Ascending aorta (tissue), 2 donors: ENCODE measurements at places on chromosomes 3 and 15. TPM values are rescaled to one million over a fixed set of nuclear protein-coding genes. Genes with fewer than 3 reads are reported as not detected.

Gene INAFM2
- total RNA-seq, result 69.8 TPM

Gene U2SURP
- total RNA-seq, result 68.6 TPM

GRCh38 chr3:141020143-141020830 lies 30.9 kb upstream of the SPSB4 start:
- no peak for DNase-seq
- no peaks in the 10 kb centered on the region for H3K4me1 ChIP-seq
- H3K27ac ChIP-seq, result no peak overlapping the region
- no peaks in the 10 kb centered on the region for H3K27me3 ChIP-seq
- no peaks in the 10 kb centered on the region for H3K36me3 ChIP-seq
- no peak overlapping the region for H3K4me3 ChIP-seq

- H3K27me3 ChIP-seq, result no peaks in the 10 kb centered on the region
- H3K4me1 ChIP-seq, result no peaks in the 10 kb centered on the region
- H3K27ac ChIP-seq, result no peak overlapping the region
- no peaks in the 10 kb centered on the region for H3K36me3 ChIP-seq
- no peak overlapping the region for H3K4me3 ChIP-seq
- no peak for DNase-seq
Observed at GRCh38 chr15:90810354-90810753, 58.0 kb upstream of the FURIN start.

Gene A4GNT
- total RNA-seq, result not detected

DNA sequence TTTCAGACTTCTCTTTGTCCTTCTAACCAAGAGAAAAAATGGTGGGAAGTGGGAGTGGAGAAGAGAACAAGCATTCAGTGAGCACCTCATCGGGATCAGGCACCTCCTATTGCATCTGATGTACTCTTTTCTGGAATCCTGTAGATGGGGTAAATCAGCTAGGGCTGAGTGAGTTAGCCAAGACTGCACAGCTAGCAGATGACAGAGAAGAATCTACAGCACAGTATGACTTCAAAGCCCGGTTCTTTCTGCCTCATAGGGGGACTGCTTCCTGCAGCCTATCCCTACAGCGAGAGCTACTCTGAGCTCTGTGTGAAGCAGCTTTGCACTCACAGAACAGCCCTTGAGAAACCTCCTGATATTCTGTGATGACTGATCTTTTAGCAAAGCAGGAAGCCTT lies 275.2 kb upstream of the MEIS2 start:
- no peaks in the 10 kb centered on the region for H3K36me3 ChIP-seq
- no peak overlapping the region for H3K4me3 ChIP-seq
- H3K27me3 ChIP-seq, result no peaks in the 10 kb centered on the region
- no peak for DNase-seq
- H3K4me1 ChIP-seq, result no peaks in the 10 kb centered on the region
- H3K27ac ChIP-seq, result no peak overlapping the region

DNA sequence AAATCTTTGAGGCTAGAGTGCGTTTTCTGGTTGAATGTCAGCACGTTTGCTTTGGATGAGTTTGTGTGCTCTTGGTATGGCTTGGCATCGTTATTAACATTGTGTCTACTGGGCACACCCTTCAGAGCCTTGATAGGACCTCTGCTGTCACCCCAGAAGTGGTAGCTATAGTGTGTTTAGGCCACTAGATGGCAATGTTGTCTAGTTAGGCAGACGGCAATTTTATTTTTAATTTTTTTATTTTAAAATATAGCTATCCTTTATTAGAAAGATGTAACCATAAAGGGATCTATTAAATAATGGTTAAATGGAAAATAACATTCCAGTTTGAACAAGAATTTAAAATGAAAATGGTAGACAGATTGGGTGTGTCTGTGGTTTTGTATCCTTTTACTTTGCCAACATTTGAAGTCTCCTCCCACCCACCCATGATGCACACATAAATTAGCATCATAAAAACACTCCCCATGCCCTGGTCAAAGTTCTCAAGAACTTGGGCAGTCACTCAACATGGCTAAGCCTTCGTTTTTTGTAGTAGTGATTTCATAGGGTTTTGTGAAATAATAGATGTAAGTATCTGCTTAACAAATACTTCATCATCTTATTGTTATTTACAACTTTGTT lies 200.7 kb downstream of the KCNH8 start:
- H3K4me3 ChIP-seq, result no peak overlapping the region
- no peak for DNase-seq
- H3K36me3 ChIP-seq, result no peaks in the 10 kb centered on the region
- no peak overlapping the region for H3K27ac ChIP-seq

- no peaks in the 10 kb centered on the region for H3K36me3 ChIP-seq
- no peak for DNase-seq
- no peak overlapping the region for H3K4me3 ChIP-seq
- no peaks in the 10 kb centered on the region for H3K4me1 ChIP-seq
Observed at GRCh38 chr3:55066551-55067047, 138.7 kb upstream of the LRTM1 start.

Gene RAMAC
- 4.8 TPM for total RNA-seq
